ENCODE measurements at places on chromosomes 2 and 18.

GRCh38 chr2:94759211-94759610 lies 112.0 kb upstream of the TEKT4 start:
- no peak for DNase-seq

DNA sequence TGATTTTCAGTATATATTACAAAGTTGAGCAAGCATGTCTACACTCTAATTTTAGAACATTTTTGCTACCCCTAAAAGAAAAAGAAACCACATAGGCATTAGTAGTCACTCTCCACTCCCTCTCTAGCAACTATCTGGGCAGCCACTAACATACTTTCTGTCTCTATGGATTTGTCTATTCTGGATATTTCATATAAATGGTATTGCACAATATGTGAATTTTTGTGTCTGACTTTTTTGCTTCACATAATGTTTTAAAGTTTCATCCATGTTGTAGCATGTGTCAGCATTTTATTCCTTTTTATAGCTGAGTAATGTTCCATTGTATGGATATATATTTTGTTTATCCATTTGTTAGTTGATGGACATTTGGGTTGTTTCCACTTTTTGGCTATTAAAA lies 232.5 kb upstream of the CTAGE1 start:
- no peak for DNase-seq

GRCh38 chr2:181998041-181998835 lies 12.6 kb downstream of the PPP1R1C start:
- DNase-seq, result peak; percentile 97

- no peak for DNase-seq
These were observed 9.6 kb upstream of the ADAM23 start for GRCh38 chr2:206433686-206434085.

DNA sequence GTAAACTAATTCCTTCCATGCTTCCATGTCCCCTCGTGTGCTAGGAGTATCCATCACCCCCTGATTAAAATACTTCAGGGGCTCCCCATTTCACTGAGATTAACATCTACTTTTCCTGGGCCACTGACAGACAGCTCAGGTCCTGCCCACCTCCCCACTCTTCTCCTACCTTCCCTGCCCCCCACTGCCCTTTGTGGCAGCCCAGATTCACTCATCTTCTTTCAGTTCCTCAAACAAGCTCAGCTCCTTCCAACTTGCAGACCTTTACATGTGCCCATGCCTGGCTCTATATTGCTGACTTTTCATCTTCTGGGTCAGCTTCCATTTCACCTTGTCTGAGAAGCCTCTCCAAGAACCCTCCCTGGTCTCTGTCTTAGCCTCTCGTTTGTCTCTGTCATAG lies 12.0 kb downstream of the RUFY4 start:
- no peak for DNase-seq

- no peak for DNase-seq
These were observed 34.7 kb downstream of the NCK2 start for GRCh38 chr2:105779394-105779793.

GRCh38 chr2:58669998-58670397 lies 428.9 kb upstream of the FANCL start:
- DNase-seq, result no peak

GRCh38 chr2:33015421-33016142 lies 68.8 kb downstream of the LTBP1 start:
- no peak for DNase-seq

GRCh38 chr2:44267796-44268648 lies 7.3 kb upstream of the SLC3A1 start:
- DNase-seq, result no peak

Measured in NCI-H69 (cell line).